ENCODE measurements at places on chromosomes 4 and X.
A peak's percentile ranks its signal among the peaks of the same experiment; 100 is the strongest.

GRCh38 chrX:97854086-97854485 is 970.4 kb downstream of the RPA4 start:
- no peaks in the 10 kb centered on the region for H3K4me1 ChIP-seq
- no peak for DNase-seq
- no peaks in the 10 kb centered on the region for H3K36me3 ChIP-seq
- no peak overlapping the region for H3K4me3 ChIP-seq
- H3K27me3 ChIP-seq = no peaks in the 10 kb centered on the region
- no peak overlapping the region for H3K27ac ChIP-seq

- DNase-seq = no peak
- H3K4me3 ChIP-seq = no peak overlapping the region
- H3K27me3 ChIP-seq = no peaks in the 10 kb centered on the region
- H3K27ac ChIP-seq = no peak overlapping the region
Observed at GRCh38 chr4:177079327-177079726, 230.3 kb upstream of the NEIL3 start.

DNA sequence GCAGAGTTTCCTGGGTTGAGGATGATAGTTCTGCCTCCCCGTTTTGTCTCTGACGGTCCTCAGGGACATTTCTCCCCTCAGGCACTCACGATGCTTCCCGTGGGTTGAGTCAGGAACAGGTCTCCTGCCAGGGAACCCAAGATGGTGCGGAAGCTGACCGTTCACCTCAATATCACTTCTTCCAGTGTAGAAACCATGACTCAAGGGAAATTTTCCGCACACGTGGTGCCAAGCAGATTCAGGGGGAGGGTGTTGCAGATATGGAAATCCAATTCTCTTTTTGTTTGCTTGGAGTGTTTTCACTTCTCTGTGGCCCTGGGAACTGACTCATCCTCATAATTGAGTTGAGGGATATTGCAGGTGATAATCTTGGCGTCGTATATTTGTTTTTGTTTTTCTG is 46.7 kb downstream of the CXorf49B start:
- no peaks in the 10 kb centered on the region for H3K27me3 ChIP-seq
- no peaks in the 10 kb centered on the region for H3K4me1 ChIP-seq
- no peaks in the 10 kb centered on the region for H3K36me3 ChIP-seq
- H3K4me3 ChIP-seq = no peak overlapping the region
- no peak overlapping the region for H3K27ac ChIP-seq
- DNase-seq = no peak

- no peak overlapping the region for H3K27ac ChIP-seq
Observed at GRCh38 chr4:25888781-25889180, 25.2 kb upstream of the SMIM20 start.

- no peaks in the 10 kb centered on the region for H3K4me1 ChIP-seq
- H3K4me3 ChIP-seq = no peak overlapping the region
- no peaks in the 10 kb centered on the region for H3K27me3 ChIP-seq
- DNase-seq = no peak
Observed at GRCh38 chr4:42608551-42608950, 48.4 kb downstream of the ATP8A1 start.

DNA sequence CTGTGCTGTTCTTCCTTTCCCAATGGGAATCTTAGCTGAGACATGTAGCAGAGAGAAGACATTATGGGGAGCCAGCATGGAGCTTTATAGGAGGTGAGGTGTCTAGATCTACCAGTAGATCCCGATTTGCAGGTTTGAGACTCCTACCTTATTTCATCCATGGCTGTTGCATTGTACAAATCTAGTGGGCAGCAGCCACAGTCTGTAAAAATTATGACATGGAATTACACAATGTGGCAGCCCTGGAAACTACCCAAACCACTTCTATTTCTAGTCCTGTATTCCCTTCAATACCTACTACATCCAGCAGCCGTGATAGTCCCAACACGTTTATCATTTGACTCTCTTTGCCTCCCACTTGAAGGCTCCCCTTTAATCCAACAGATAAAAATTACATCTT is 8.1 kb downstream of the ATP7A start:
- no peak overlapping the region for H3K4me3 ChIP-seq
- H3K27ac ChIP-seq = no peak overlapping the region
- no peak for DNase-seq
- H3K27me3 ChIP-seq = no peaks in the 10 kb centered on the region

DNA sequence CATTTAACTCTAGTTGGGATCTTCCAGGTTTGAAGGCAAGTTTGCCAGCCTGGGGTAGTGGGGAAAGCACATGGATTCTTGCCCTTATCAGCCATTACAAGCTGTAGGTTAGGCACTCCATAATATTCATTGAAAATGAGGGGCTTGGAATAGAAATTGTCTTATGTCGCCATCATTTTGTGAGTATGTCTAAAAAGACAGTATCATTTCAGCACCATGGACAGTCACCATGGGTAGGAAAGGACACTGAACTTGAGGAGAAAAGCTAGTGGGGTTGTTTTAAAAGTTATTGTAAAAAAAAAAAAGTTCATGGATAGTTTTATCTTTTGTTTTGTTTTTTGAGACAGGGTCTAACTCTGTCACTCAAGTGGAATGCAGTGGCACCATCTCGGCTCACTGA is 356.1 kb downstream of the HNRNPD start:
- H3K4me3 ChIP-seq = no peak overlapping the region
- no peak overlapping the region for H3K27ac ChIP-seq
- peak; percentile 37 for DNase-seq
- H3K27me3 ChIP-seq = no peaks in the 10 kb centered on the region
- no peaks in the 10 kb centered on the region for H3K4me1 ChIP-seq

- no peak overlapping the region for H3K27ac ChIP-seq
- no peaks in the 10 kb centered on the region for H3K27me3 ChIP-seq
- no peaks in the 10 kb centered on the region for H3K36me3 ChIP-seq
- H3K4me1 ChIP-seq = no peaks in the 10 kb centered on the region
- H3K4me3 ChIP-seq = no peak overlapping the region
Observed at GRCh38 chrX:46683048-46683447, 75.9 kb downstream of the SLC9A7 start.

GRCh38 chr4:176575141-176575730 is 217.5 kb downstream of the VEGFC start:
- H3K27ac ChIP-seq = no peak overlapping the region
- H3K27me3 ChIP-seq = no peaks in the 10 kb centered on the region
- H3K4me3 ChIP-seq = no peak overlapping the region
- no peaks in the 10 kb centered on the region for H3K4me1 ChIP-seq
- no peaks in the 10 kb centered on the region for H3K36me3 ChIP-seq
- no peak for DNase-seq

- no peaks in the 10 kb centered on the region for H3K27me3 ChIP-seq
- H3K27ac ChIP-seq = no peak overlapping the region
- H3K4me1 ChIP-seq = peaks cover 41% of the 10 kb centered on the region
- H3K36me3 ChIP-seq = no peaks in the 10 kb centered on the region
Observed at GRCh38 chrX:40094041-40094899, 3.5 kb downstream of the BCOR start.

DNA sequence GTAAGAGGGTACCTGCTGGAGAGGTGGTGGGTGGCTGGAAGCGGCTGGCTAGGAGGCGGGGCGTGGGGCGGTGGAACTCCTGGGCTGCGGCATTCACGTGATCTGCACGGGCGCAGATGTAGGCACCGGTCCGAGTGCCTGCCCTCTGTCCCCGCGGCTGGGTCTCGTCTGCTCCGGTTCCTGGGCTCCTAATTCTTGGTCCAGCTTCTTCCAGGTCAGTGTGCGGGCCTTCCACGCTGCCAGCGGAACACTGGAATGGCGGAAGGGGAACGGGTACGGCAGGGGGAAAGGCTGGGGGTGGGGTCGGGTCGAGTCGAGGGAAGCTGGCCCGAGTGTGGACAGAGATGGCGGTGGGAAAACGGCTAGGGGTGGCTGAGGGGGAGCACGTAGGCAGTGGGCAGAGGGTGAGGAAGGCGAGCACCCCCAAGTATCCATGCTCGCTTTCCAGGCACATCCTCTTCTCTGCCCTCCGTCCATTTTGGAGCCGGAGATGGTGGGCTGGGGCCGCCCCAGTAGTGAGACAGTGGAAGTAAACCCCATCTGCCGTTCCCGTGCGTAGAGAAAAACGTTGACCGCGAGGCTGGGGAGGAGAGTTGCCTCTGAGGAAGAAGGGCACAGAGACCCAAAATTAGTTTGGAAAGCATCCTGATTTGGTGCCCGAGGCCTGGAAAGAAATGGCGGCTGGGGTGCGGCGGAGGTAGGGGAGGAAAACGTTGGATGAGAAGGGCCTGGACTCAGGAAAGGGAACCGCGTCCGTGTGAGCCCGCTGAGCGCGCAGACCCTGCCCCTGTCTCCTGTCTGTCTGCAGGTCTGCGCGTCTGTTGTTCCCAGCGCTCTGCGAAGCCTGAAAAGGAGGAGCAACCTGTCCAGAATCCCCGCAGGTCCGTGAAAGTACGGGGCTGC is at the start of gene TCEAL4:
Gene TCEAL4, plus strand, starts transcription at position 105 of the 903 bp plus-strand sequence. CDS start 1,161 bp downstream, outside the sequence.
- no peaks in the 10 kb centered on the region for H3K36me3 ChIP-seq
- peaks cover 12% of the 10 kb centered on the region for H3K4me1 ChIP-seq
- peak within 1 kb of the TSS; percentile 66 for H3K4me3 ChIP-seq

DNA sequence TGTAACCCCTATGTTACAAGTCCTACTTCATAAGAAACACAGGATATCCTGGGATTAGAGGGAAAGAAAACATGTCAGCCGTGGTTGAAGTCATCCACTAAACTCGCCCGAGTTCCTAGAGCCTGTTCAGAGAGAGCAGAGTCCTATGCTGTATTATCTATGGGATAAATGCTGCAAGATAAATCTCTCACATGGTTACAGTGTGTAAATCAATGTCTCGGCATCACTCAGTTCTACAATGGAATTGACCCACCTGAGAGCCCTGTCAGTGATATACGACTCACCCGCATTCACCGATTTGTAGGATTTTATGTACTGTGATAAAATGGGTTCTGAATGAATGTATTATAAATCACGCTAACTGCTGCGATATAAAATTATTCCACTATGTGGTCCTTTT is 127.8 kb upstream of the ANXA3 start:
- no peak overlapping the region for H3K27ac ChIP-seq
- H3K4me1 ChIP-seq = no peaks in the 10 kb centered on the region
- no peaks in the 10 kb centered on the region for H3K36me3 ChIP-seq
- no peak for DNase-seq

DNA sequence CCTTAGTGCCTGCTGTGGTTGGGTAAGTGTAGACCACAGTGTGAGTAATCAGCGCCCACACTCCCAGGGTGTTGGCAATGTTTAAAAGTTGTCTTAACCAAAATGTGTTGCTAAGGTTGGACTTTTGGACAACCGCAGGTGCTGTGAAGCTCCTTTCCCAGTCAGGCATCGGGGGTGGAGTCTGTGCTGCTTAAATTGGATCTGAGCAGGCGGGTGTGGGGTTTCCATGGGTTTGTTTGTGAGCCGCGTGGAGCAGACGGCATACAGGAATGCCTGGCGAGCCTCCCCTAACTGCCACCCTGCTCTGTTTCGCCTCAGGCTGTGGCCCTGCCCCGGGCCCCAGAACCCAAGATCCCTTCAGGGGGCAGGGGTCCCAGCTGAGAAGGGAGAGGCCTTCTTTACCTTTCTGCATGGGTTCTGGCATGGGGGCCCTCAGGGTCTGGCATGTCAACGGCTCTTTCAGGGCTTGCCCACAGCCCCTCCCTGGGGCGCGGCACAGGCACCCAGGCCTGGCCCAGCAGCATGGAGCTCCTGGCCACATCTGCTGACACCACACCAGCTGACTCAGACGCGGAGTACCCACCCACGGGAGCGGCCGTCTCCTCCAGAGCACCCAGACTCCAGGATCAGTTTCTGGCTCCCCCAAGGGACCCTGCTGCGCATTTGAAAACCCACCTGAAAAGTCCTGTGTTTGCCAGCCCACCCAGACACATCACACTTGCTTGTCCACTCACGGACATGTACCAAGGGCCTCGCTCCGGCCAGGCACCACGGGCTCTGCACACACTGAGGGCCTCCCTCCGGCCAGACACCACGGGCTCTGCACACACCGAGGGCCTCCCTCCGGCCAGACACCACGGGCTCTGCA is 5.1 kb upstream of the SPON2 start:
- peak overlapping the region; percentile 82 for H3K27ac ChIP-seq
- no peaks in the 10 kb centered on the region for H3K36me3 ChIP-seq
- peaks cover 71% of the 10 kb centered on the region for H3K4me1 ChIP-seq
- peaks cover 3% of the 10 kb centered on the region for H3K27me3 ChIP-seq
- H3K4me3 ChIP-seq = peak overlapping the region; percentile 15

Measured in natural killer cell (primary cell).